ENCODE measurements at places on chromosomes 1 and 21. TPM values are rescaled to one million over a fixed set of nuclear protein-coding genes. Genes with fewer than 3 reads are reported as not detected.

Gene NUCKS1
- total RNA-seq, result 103 TPM

Gene MOB3C
- total RNA-seq, result 7.3 TPM

Gene COL9A2
- total RNA-seq, result 0.56 TPM

Gene EDARADD
- total RNA-seq, result not detected

Gene LACTBL1
- not detected for total RNA-seq

DNA sequence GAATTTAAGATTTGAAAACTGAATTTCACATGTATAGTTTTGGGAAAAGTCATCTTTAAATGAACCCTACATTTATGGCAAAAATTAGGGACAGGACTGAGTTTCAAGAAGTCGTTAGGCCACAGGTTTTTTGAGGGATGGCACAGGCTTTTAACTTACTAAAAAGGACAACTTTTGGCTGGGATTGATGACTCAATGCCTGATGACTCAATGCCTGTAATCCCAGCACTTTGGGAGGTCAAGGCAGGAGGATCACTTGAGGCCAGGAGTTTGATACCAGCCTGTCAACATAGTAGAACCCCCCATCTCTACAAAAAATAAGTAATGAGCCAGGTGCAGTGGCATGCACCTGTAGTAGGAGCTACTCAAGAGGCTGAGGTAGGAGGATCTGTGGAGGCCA is 15.9 kb downstream of the UCK2 start:
- no peaks in the 10 kb centered on the region for H3K27me3 ChIP-seq
- H3K4me1 ChIP-seq, result peaks cover 20% of the 10 kb centered on the region
- H3K27ac ChIP-seq, result no peak overlapping the region
- H3K4me3 ChIP-seq, result no peak overlapping the region

- no peaks in the 10 kb centered on the region for H3K27me3 ChIP-seq
- DNase-seq, result no peak
- H3K4me1 ChIP-seq, result peaks cover 17% of the 10 kb centered on the region
- H3K4me3 ChIP-seq, result no peak overlapping the region
- H3K36me3 ChIP-seq, result no peaks in the 10 kb centered on the region
Measured at GRCh38 chr1:27394282-27394658, 1.8 kb downstream of the GPR3 start.

- peak overlapping the region; percentile 81 for H3K27ac ChIP-seq
- peak; percentile 94 for DNase-seq
- peaks cover 4% of the 10 kb centered on the region for H3K4me1 ChIP-seq
- H3K27me3 ChIP-seq, result no peaks in the 10 kb centered on the region
- peak overlapping the region; percentile 33 for H3K4me3 ChIP-seq
- peaks cover 5% of the 10 kb centered on the region for H3K36me3 ChIP-seq
Measured at GRCh38 chr1:172588296-172589291, 55.6 kb downstream of the SUCO start.

DNA sequence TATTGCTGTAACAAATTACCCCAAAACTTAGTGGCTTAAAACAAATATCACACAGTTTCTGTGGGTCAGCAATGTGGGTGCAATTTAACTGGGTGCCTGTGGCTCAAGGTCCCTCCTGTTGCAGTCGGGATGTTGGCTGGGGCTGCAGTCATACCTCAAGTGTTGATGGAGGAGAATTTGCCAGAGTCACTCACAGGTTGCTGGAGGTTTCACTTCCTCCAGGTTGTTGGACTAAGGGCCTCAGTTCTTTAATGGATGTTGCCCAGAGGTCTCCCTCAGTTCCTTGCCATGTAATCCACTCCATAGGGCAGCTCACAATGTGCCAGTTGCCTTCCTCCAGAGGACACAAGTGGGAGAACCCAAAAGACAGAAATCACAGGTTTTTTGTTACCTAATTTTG is 2.5 kb upstream of the TAF13 start:
- DNase-seq, result no peak
- H3K4me1 ChIP-seq, result no peaks in the 10 kb centered on the region
- no peak overlapping the region for H3K27ac ChIP-seq
- H3K27me3 ChIP-seq, result no peaks in the 10 kb centered on the region

GRCh38 chr21:45870851-45871615 is 110.5 kb upstream of the COL6A1 start:
- H3K4me3 ChIP-seq, result no peak overlapping the region
- peak overlapping the region; percentile 41 for H3K27ac ChIP-seq
- H3K4me1 ChIP-seq, result peaks cover 28% of the 10 kb centered on the region
- no peaks in the 10 kb centered on the region for H3K27me3 ChIP-seq
- no peak for DNase-seq
- no peaks in the 10 kb centered on the region for H3K36me3 ChIP-seq

DNA sequence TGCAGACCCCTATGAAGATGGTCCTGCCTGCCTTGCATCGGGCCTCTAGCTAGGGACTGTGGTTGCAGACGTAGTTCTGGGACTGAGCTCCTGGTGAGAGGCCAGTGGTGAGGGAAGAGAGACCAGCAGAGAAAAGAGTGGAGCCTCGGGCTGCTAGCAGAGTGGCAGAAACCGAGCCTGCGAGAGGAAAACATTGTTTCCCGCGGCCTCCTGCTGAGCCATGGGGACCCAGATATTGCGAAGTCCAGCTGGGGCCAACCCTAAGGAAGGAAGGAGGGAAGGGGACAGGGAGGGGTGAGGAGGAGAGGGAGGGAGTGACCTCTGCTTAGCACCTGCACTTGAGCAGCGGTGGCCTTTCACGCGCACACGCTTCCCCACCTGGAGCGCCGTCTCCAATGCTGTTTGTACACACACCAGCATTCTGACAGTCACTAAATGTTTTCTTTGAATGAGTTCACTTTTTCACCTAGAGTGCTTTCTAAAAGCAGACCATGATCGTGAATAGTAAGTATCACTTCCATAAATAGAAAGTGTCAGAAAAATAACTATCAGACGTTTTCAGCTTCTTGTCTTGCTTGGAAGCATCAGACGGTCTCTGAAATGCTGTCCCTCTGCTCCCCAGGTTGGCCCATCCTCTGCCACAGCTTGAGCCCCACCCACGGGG is 2.5 kb upstream of the FNDC10 start:
- H3K36me3 ChIP-seq, result no peaks in the 10 kb centered on the region
- H3K27ac ChIP-seq, result no peak overlapping the region
- DNase-seq, result no peak
- H3K27me3 ChIP-seq, result peaks cover 7% of the 10 kb centered on the region

DNA sequence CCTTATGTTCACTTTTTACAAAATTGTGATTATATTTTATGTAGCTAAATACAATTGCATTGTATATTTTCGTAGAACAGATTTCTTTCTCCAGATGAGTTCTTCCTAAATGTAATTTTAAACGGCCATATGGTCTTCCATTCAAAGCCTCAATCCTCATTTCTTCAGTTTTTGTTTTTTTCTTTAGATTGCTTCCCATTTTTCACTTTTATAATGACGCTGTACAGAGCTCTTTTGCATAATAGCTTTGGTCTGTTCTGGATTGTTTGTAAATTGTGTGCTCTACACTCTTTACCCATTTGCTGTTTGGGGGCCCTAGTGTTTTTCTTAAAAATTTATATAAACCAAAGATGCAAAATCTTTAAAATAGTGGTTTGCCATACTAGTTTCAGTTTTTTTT is 27.8 kb downstream of the AVPR1B start:
- H3K4me1 ChIP-seq, result no peaks in the 10 kb centered on the region
- no peak overlapping the region for H3K4me3 ChIP-seq
- DNase-seq, result no peak
- H3K27me3 ChIP-seq, result peaks cover 25% of the 10 kb centered on the region
- no peak overlapping the region for H3K27ac ChIP-seq

DNA sequence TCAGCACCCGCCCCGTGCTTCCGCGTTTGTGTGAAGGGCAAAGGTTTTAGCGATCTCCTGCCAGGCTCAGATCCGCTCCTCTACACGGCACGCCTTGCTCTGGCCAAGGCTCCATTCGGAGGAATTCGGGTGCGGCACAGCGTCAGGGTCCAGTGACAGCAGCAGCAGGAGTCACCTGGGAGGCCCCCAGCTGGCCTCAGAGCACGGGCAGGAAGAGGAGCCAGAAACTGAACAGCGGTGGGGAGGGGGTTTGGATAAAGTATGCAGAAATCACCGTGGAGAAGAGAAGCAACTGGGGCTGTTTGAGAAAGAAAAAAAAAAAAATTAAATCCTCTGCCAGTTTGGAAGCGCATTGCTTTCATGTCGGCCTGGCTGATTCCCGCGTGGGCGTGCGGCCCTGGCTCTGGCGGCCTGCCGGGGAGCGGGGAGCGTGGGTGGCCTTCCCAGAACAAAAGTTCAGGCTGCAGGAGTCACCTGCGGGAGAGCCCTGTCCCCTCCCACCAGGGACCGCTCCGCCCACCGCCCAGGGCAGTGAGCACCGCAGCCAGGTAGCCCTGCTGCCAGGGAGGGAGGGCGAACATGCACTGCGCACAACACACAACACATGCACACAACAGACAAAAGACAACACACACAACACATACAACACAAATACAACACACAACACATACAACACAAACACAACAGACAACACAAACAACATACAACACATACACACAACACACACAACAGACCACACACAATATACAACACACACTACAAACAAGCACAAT is 107.6 kb downstream of the ETS2 start:
- no peak overlapping the region for H3K27ac ChIP-seq
- H3K27me3 ChIP-seq, result no peaks in the 10 kb centered on the region
- no peaks in the 10 kb centered on the region for H3K36me3 ChIP-seq
- peaks cover 17% of the 10 kb centered on the region for H3K4me1 ChIP-seq
- H3K4me3 ChIP-seq, result no peak overlapping the region

GRCh38 chr1:192906334-192906733 is 97.5 kb downstream of the RGS2 start:
- no peaks in the 10 kb centered on the region for H3K36me3 ChIP-seq
- H3K4me1 ChIP-seq, result no peaks in the 10 kb centered on the region
- H3K4me3 ChIP-seq, result no peak overlapping the region
- no peaks in the 10 kb centered on the region for H3K27me3 ChIP-seq
- no peak for DNase-seq

DNA sequence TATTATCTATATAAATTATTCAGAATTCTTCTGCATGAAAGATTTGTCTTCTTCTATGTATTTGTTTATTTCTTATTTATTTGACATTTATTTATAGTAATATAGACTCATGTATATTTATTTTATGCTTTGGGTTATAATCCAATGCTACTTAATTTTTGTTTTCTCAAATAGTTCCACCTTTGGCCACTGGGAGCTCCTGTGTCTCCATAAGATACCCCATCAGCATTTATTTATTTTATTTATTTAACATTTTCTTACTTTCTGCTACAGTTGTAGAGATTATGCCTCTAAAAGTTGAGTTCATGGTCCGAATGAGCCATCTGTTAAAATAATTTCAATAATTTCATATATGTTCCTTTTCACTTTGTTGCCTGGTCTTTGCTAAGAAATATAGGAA is 289.4 kb downstream of the ADGRL2 start:
- H3K4me1 ChIP-seq, result no peaks in the 10 kb centered on the region
- H3K27ac ChIP-seq, result no peak overlapping the region
- no peak overlapping the region for H3K4me3 ChIP-seq
- no peaks in the 10 kb centered on the region for H3K36me3 ChIP-seq
- DNase-seq, result no peak
- no peaks in the 10 kb centered on the region for H3K27me3 ChIP-seq
